Naive thymus-derived CD4-positive, alpha-beta T cell (primary cell): ENCODE measurements at places on chromosomes 7 and 10. TPM values are rescaled to one million over a fixed set of nuclear protein-coding genes. Genes with fewer than 3 reads are reported as not detected.

The TUBAL3 gene
- not detected for total RNA-seq

The SPDYE9 gene
- not detected for total RNA-seq

The MET gene
- total RNA-seq: 0.19 TPM

The OGDHL gene
- total RNA-seq: not detected in 2 replicates

The ZNF282 gene
- 18.3 TPM for total RNA-seq

The WASHC2A gene
- total RNA-seq: 74.5 TPM

DNA sequence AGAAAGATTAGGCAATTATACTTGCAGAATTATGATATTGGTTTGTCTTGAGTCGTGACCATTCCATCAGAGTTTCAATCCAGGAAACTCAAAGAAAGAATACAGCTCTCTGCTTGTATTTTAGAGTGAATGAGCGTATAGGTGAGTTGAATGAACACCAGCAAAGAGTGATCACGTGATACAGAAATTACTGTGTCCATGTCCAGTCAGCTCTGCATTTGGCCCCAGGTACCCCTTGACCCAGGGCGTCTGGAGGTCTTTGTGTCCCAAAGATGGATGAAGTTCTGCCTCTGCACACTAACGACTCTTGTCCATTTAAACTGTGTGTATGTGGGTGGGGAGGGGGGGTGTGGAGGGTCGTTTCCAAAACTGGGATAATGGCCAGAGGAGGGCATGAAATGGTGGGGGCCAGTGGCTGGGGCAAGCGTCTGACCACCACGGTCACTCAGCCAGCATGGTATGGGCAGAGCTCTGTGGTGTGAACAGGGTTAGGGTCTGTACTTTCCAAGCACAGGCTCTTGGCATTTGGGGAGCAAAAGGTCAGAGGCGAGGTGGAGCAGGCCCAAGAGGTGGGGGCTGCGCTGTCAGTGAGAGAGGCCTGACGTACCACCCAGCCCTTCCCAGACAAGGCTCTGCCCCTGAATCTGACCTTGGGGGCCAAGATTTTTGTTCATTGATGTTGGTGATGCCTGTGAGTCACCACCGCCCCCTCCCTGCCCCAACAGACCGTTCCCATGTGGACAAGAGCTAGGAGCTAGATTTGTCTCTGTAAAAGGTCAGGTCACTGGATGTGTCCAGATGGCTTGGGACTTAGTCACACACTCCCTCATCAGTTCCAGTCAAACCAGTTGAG lies 1.4 kb downstream of the PTPRE start:
- no peaks in the 10 kb centered on the region for H3K4me1 ChIP-seq
- no peak overlapping the region for H3K27ac ChIP-seq
- no peak overlapping the region for H3K4me3 ChIP-seq
- H3K27me3 ChIP-seq: no peaks in the 10 kb centered on the region

DNA sequence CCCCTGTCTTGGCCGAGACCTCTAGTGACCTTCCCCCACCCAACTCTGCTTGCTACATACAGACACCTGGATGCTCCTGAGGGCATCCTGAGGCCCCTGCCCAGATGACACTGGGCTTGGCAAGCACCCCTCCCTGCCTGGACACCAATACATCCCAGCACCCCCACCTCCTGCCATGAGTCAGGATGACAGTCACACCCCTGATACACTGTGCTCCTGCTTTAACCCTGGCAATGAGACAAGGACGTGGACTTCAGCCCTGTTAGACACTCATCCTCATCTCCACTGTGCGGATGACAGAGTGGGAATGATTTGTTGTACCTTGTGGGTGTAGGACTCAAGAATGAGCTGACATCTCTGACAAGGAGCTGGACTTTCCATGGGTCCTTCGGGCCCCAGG lies 186.3 kb upstream of the ADCY1 start:
- H3K36me3 ChIP-seq: no peaks in the 10 kb centered on the region
- no peaks in the 10 kb centered on the region for H3K27me3 ChIP-seq
- DNase-seq: no peak
- no peak overlapping the region for H3K4me3 ChIP-seq

- H3K27ac ChIP-seq: no peak overlapping the region
- no peak for DNase-seq
- H3K36me3 ChIP-seq: no peaks in the 10 kb centered on the region
- H3K4me3 ChIP-seq: no peak overlapping the region
- H3K4me1 ChIP-seq: no peaks in the 10 kb centered on the region
Measured at GRCh38 chr7:17500736-17501135, 202.3 kb downstream of the AHR start.

DNA sequence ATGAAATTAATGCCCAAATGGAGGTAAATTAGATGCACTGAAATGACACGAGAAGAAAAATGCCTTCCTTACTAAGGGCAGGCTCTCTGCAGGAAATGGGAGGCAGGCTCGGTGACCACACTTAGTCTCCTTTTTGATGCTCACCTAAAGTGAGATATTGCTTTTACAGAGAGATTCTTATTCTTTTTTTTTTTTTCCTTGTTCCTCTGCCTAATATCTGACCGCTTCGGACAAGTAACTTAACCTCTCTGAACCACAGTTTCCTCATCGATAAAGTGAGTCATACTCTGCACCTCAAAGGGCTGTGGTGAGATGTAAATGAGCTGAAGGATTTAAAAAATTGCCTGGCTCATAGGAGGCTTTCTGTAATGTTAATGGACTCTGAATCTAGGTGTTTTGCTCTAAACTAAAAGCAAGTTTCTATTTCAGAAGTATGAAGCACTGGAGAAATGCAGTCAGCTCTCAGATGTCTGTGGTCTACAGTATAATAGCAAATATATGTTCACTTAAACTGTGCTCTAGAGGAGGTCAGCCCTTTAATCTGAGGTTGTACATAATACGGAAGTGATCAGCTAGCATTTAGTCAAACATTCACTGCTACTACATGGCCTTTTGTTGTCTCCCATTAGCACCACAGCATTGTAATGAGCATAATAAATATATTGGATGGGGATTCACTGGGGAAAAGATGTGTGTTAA lies 23.2 kb downstream of the NKX2-3 start:
- no peak overlapping the region for H3K4me3 ChIP-seq
- no peaks in the 10 kb centered on the region for H3K27me3 ChIP-seq
- H3K4me1 ChIP-seq: no peaks in the 10 kb centered on the region
- no peak for DNase-seq
- H3K36me3 ChIP-seq: no peaks in the 10 kb centered on the region
- no peak overlapping the region for H3K27ac ChIP-seq

DNA sequence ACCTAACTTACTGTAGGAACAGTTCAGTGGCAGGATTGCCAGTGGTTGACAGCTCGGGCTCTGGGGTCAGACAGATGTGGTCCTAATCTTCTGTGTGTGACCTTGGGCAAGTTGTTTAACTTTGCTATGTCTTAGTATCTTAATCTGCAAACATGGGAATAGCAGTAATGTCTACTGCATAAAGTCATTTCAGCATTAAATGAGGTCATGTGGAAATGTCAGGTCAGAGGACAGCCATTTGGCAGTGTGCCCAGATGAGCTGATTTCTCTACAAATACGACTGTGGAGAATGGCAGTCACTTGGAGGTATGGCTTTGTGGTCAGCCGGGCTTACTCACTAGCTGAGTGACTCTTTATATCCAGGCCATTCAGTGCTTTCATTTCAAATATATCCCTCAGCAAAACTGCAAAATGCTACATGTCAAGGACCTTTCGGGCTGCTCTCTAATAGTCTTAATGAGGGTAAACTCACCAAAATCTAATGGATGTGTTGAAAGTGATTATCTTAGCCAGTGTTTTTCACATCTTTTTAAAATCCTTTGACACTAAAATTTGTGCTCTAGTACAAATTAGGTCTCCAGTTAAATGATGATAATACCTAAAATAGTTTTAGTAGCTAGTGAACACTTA lies 171.4 kb downstream of the ST7 start:
- no peak overlapping the region for H3K4me3 ChIP-seq
- DNase-seq: no peak
- H3K27me3 ChIP-seq: no peaks in the 10 kb centered on the region
- no peak overlapping the region for H3K27ac ChIP-seq
- no peaks in the 10 kb centered on the region for H3K4me1 ChIP-seq

- no peaks in the 10 kb centered on the region for H3K36me3 ChIP-seq
- no peak overlapping the region for H3K27ac ChIP-seq
- no peaks in the 10 kb centered on the region for H3K27me3 ChIP-seq
- no peaks in the 10 kb centered on the region for H3K4me1 ChIP-seq
- no peak for DNase-seq
Measured at GRCh38 chr10:15843695-15844094, 16.6 kb downstream of the MINDY3 start.

- peaks cover 7% of the 10 kb centered on the region for H3K36me3 ChIP-seq
- H3K4me1 ChIP-seq: no peaks in the 10 kb centered on the region
- DNase-seq: no peak
- H3K4me3 ChIP-seq: no peak overlapping the region
- no peaks in the 10 kb centered on the region for H3K27me3 ChIP-seq
Measured at GRCh38 chr10:119545310-119545709, 2.8 kb upstream of the RGS10 start.

- H3K4me3 ChIP-seq: no peak overlapping the region
- H3K4me1 ChIP-seq: no peaks in the 10 kb centered on the region
- no peak for DNase-seq
- no peak overlapping the region for H3K27ac ChIP-seq
- H3K36me3 ChIP-seq: no peaks in the 10 kb centered on the region
Measured at GRCh38 chr10:103781329-103782061, 73.9 kb downstream of the SH3PXD2A start.

- DNase-seq: no peak
- H3K4me1 ChIP-seq: no peaks in the 10 kb centered on the region
- H3K27me3 ChIP-seq: no peaks in the 10 kb centered on the region
- no peak overlapping the region for H3K27ac ChIP-seq
- H3K36me3 ChIP-seq: no peaks in the 10 kb centered on the region
Measured at GRCh38 chr7:16514271-16514670, 12.4 kb upstream of the LRRC72 start.

GRCh38 chr10:33321516-33321915 lies 13.0 kb downstream of the NRP1 start:
- H3K4me1 ChIP-seq: no peaks in the 10 kb centered on the region
- H3K4me3 ChIP-seq: no peak overlapping the region
- no peak for DNase-seq
- H3K27ac ChIP-seq: no peak overlapping the region
- no peaks in the 10 kb centered on the region for H3K36me3 ChIP-seq

GRCh38 chr10:91409869-91410637 lies at the start of gene HECTD2:
Gene HECTD2, plus strand, starts transcription at chr10:91410344. Its CDS starts 95 bp downstream, at chr10:91410439.
- peak; percentile 88 for DNase-seq
- no peaks in the 10 kb centered on the region for H3K36me3 ChIP-seq

DNA sequence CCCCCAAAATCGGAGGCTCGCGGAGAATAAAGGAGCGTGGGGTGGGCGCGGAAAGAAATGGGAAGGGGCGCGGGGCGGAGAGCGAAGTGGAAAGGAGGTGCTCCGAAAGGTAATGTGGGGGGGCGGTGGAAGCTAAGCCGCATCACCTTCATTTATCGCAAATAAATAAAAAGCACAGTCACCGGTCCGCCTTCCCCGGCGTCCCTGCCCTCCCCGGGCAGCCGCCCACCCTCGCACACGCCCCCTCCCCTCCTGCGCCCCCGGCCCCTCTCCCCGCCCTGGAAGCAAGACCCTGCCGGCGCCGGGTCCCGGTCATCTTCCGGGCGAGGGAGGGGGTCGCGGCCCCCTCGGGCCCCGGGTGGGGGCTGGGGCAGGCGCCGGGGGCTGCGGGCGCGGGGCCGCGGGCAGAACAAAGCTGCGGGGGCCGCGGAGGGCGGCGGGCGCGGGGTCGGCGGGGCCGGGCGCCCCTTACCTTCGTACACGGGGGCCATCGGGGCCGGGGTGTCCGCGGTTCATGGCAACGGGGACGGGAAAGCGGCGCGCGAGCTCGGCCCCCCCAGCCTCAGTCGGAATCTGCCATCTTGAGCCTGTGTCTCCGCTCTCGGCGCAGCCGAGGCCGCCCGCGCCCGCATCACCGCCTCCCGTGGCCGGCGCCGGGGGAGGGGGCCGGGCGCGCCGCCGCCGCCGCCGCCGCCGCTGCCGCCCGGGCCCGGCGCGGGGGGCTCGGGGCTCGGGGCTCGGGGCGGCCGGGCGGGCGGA lies 486 bp downstream of the HIPK2 start:
- DNase-seq: peak; percentile 50
- H3K4me1 ChIP-seq: peaks cover 26% of the 10 kb centered on the region
- H3K27ac ChIP-seq: peak overlapping the region; percentile 89
- H3K27me3 ChIP-seq: no peaks in the 10 kb centered on the region

DNA sequence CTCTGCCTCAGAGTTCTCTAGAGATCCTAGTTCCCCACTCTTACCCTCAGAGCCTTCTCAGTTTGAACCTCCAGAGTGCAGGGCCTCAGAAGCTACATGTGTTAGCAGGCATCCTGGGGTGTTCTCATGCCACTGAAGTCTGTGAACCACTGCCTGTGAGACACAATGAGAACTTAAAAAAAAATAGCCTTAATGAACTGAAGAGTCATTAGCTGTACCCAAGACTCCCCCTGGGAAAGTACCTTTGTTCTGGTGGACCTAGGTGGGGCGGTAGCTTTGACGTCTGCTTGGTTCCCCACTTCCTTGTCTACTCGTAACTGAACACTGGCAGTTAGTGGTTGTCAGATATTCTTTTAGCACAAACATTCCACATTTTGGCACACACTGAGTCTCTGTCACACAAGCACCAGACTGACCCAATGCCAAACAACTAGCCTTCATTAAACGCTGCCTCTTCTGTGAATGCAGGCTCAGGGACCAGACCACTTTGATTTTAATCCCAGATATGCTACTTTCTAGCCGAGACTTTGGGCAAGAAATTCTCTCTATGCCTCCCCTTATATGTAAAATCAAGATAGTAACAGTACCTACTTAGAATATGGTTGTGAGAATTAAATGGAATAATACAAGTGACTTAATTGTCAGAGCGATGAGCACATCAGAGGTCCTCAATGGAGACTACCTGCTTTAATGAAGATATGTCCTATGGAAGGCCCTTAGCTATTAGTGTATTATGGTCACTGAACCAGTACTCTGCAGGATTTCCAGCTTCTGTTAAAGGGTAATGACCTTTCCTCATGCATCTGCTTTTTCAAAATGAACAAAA lies 75.3 kb upstream of the CC2D2B start:
- no peak overlapping the region for H3K4me3 ChIP-seq
- no peaks in the 10 kb centered on the region for H3K27me3 ChIP-seq
- H3K36me3 ChIP-seq: no peaks in the 10 kb centered on the region
- H3K27ac ChIP-seq: no peak overlapping the region
- no peak for DNase-seq
- no peaks in the 10 kb centered on the region for H3K4me1 ChIP-seq

GRCh38 chr10:23441251-23441650 lies 2.4 kb downstream of the OTUD1 start:
- H3K4me3 ChIP-seq: peak overlapping the region; percentile 85
- no peak overlapping the region for H3K27ac ChIP-seq
- H3K27me3 ChIP-seq: no peaks in the 10 kb centered on the region
- DNase-seq: no peak

DNA sequence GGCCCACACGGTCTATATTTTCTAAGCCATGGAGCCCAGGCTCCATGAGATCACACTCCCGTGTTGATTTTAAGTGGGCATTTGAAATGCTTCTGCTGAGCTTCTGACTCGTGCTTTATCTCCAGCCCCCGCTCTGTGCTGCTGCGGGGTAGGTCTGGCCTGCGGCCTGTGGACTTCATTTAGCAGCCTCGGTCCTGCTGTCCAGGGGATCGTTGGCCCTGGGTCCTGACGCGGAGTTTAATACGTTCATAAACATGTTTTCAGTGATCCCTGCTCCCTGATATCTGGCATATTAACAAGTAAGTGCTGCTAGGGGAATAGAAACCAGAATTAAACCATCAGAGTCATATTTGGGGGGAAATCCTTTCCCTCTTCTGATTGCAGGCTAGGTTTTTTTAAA lies 540.3 kb upstream of the MGMT start:
- DNase-seq: no peak
- no peak overlapping the region for H3K4me3 ChIP-seq
- H3K4me1 ChIP-seq: no peaks in the 10 kb centered on the region
